ENCODE measurements at places on chromosomes 12 and 14.

DNA sequence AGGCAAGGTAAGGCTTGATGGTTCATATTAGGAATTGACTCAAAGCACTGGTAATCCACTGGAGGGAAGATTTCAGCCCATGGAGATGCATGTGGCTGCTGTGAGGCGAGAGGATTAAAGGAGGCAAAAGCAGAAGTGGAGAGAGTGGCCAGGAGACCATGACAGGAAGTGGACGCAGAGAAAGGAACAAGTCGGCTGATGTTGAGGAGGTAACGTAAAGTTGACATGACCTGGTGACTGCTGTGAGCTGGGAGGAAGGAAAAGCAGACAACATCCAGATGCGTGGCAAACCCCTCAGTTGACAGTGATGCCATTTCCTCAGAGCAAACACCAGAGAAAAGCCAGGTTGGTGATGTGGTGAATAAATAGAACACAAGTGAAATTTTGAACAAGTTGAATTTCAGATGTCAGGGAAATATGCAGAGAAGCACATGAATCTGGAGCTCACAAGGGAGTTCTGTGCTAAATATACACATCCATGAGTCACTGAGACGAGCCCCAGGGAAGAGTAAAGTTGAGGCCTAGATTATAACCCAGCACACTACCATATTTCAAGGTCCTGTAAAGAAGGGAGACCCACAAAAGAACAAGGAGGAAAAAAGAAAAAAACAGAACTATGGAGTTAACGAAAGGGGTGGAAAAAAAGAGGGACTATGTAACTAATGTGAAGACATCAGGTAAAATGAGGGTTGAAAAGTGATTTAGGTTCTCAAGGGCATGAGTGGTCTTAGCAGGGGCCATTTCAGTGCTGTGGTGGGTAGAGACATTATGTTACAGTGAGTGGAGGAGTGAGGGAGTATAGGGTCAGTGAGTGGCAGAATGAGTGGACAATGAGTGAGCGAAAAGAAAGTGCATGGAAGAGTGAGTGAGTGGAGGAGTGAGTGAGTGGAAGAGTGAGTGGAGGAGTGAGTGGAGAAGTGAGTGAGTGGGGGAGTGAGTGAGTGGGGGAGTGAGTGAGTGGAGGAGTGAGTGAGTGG is 61.6 kb upstream of the GZMB start:
- no peak for DNase-seq

- DNase-seq, result no peak
These were observed 6.8 kb downstream of the TMCC3 start for GRCh38 chr12:94643606-94644005.

GRCh38 chr12:99390707-99391106 is 256.8 kb upstream of the GARIN6 start:
- no peak for DNase-seq

DNA sequence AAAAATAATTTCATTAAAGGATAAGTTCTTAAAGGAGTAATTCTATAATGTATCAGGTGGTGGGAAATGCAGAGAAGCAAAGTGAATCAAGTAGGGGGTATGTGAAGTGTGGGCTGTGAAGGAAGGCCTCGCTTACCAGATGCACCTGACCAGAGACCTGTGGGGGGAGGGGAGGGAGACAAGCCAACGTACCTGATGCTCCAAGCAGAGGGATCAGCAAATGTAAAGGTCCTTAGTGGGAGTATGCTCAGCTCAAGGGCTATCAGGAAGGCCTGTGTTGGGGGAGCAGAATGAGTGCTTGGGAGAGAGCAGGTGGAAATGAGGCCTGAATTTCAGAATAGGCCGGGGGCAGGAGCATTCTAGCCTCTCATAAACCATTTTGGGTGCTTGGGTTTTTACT is 57.1 kb downstream of the ANO4 start:
- no peak for DNase-seq

DNA sequence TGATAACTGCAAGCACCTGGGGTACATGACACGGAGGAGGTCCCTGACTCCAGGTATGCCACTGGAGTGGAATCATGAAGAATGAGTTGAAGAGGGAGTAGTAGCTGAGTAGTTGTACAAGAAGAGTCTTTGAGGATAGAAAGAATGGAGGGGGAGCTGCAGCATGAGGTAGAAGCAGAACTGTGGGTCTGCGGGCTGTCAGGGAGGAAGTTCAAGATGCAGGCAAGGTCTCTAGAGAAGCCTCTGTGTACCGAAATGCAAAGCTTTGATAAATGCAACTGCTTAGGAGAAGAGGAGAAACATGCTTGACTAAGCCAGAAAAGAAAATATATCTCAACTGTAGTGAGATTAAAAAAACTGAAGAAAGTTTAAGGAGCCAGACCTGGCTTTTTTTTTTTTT is 91.5 kb downstream of the CPNE8 start:
- DNase-seq, result no peak

GRCh38 chr14:76922584-76922983 is 96.4 kb downstream of the LRRC74A start:
- DNase-seq, result no peak

- no peak for DNase-seq
These were observed 5.6 kb upstream of the MYL6B start for GRCh38 chr12:56146492-56147460.

Data from caudate nucleus (tissue), 63 donors.